ENCODE measurements at places on chromosomes 2 and 18.

GRCh38 chr2:205408696-205409095 is 273.6 kb upstream of the NRP2 start:
- DNase-seq: no peak

DNA sequence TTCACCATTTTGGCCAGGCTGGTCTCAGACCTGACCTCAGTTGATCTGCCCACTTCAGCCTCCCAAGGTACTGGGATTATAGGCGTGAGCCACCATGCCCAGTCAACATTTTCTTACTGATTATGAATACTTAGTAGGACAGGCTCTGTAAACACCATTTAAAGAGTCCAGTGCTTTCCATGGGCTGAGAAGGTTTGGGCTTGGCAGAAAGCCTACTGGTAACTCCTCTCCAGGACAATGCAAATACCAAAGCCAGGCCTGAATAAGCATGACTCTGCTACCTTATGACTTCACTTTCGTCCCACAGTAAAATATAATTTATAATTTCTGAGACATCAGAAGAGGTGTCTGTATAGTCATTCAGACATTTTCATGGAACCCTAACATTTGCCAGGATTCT is 60.2 kb upstream of the FAM117B start:
- DNase-seq: no peak

GRCh38 chr2:203951366-203951902 is 14.9 kb downstream of the ICOS start:
- DNase-seq: no peak

GRCh38 chr2:202109737-202110184 is 36.7 kb downstream of the KIAA2012 start:
- DNase-seq: no peak
